ENCODE measurements at places on chromosomes 16 and 17. TPM values are rescaled to one million over a fixed set of nuclear protein-coding genes. Genes with fewer than 3 reads are reported as not detected.

CEMP1 gene
- 3.1 TPM for polyA plus RNA-seq

- no peak for DNase-seq
Measured at GRCh38 chr16:47109361-47109760, 34.4 kb downstream of the NETO2 start.

ADAD2 gene
- 1.1 TPM for polyA plus RNA-seq

- no peak for DNase-seq
Measured at GRCh38 chr16:27906883-27907282, 156.6 kb downstream of the GSG1L start.

- DNase-seq = no peak
Measured at GRCh38 chr17:29929006-29929532, 959 bp downstream of the SSH2 start.

SUPT4H1 gene
- polyA plus RNA-seq = 80.8 TPM

GRCh38 chr16:3485097-3485745, 10.1 kb downstream of the C16orf90 start:
- no peak for DNase-seq

DNA sequence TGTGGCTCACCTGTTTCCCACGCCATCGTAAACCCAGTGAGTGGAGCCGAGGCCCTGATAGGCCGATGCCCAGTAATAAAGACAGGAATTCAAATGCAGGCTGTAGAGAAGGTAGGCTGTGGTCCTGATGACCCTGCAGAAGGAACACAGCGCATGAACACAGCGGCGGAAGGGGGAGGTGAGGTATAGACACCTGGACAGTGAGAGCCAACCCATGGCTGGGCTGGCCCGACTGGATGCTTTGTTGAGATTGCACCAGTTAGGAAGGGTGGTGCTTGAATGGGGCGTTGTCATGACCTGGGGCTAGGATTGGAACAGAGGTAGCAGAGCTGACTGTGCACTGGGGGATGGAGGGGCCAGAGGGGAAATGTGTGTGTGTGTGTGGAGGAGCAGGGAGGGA, 59.2 kb downstream of the CNGB1 start:
- DNase-seq = no peak

GRCh38 chr17:11144358-11145233, 96.4 kb upstream of the SHISA6 start:
- no peak for DNase-seq

DNA sequence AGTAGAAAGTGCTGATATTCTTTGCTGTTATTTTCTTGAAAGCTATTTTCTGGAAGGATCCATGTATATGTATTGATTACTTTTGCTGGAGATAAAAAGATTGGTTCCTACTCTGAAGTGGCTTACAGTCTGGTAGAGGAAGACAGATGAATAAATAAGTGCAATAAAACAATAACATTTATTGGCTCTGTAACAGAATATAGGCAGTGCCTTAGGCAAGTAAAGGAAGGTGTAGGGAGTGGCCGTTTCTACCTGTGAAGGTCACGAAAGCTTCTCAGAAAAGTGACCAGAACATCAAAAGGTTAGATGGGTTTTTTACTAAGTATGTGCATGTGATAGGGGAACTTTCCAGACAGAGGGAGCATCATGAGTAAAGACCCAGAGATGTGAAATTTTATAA, 43.1 kb downstream of the COX10 start:
- DNase-seq = no peak

DNA sequence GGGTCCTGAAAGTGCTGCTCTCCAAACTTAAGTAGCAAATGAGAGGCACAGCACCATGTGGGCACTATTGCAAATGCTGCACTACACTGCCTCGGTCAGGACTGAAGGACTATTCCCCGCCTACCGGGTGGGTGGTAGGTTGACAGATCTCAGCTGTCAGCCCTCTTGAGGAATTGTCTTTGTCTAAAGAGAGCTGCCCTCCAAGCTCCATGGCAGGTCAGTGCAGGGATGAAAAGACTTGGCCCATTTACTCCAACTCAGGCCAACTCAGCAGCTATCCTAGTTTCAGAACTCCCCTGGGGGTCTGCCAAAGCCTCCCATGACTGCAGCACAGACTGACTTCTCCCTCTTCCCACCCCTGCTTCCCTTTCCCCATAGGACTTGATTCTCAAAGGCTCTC, 3.4 kb upstream of the PDZD9 start:
- no peak for DNase-seq

IGF2BP1 gene
- 9.7 TPM for polyA plus RNA-seq

GRCh38 chr17:39867880-39868553, at the start of gene ZPBP2:
Gene ZPBP2 (plus strand): TSS chr17:39868202. CDS start chr17:39868355, 153 bp downstream.
- no peak for DNase-seq

GRCh38 chr17:79925242-79925957, 86.2 kb upstream of the CBX4 start:
- peak; percentile 54 for DNase-seq

DNA sequence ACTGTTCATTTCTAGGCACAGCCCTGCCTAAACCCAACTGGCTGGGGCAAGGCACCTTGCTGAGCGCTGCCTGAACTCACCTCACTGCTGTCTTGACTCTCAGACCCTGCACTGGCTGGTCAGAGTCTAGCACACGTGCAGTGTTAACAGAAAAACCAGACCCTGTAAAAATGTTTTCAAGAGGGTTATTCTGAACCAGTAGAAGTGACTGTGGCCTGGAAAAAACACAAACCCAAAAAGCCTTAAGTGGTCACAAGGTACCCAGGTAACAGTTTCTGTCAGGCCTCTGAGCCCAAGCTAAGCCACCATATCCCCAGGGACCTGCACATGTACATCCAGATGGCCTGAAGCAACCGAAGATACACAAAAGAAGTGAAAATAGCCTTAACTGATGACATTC, 6.1 kb upstream of the EIF4A3 start:
- DNase-seq = no peak

- DNase-seq = no peak
Measured at GRCh38 chr17:44850612-44851011, 2.9 kb downstream of the HIGD1B start.

DNA sequence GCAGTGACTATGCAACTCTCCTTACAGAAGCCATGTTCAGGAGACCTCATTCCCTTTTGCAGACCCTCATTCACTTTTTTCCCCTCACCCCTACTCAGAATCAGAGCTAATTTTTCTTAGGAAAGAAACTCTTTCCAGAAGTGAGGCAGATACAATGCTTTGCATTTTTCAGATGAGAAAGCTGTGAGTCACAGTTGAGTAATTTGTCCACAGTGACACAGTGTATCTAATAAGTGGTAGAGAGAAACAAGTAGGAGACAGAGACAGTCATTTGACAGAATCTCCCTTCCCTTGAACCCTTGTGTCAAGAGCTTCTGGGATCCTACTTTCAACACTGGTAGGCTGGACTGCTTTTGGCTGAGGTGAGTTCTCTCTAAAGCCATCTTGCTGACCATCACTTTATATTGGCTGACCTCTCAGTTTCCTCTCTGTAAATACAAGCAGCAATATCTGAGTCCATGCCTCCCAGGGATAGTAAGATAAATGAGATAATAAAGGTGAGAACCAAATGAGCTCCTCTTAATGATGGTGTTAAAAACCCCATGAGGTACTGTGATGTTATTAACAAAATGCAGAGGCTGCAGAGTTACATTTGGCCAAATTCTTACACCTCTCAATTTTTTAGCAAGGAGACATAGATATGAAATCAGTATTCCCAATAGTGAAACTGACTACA, 130.8 kb downstream of the CA10 start:
- DNase-seq = no peak

GRCh38 chr16:65745-66144, 6.7 kb downstream of the RHBDF1 start:
- DNase-seq = no peak

GRCh38 chr16:88943131-88943664, 33.8 kb downstream of the CBFA2T3 start:
- no peak for DNase-seq

DNA sequence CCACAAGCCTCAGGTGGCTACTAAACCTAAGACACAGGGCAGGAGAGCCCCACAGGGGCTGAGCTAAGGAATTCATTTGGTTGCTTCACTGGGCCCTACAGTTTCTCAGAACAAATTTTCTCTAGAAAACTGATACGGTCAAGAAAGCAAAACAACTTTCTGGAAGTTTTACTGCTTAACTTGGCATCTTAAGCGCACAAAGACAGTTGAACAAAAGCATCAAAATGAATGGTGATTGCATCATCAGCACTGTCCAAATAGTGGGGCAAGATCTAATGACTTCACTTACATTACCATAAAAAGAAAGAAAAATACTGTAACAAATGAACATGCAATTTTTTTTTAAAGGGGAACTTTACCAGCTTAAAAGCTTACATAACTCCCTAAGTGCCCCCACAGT, 47.6 kb downstream of the XPO6 start:
- DNase-seq = no peak

DNA sequence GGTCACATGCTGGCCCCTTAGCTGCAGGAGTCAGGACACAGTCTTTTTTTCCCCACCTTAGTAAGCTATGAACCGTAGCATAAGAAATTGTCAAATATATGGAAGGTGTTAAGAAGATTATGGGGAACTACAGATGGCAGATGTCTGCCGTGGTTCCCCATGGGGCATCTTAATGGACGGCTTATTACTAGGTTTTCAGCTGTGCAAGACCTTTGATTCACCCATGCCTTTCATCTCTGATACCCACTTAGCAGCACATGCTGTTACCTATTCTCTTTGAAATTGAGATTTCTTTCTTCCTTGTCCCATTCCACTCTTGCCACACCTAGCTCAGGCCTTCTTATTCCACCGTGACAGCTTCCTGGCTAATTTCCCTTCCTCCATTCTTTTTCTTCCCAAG, 70.7 kb downstream of the RPTOR start:
- DNase-seq = no peak

OR1F1 gene
- not detected for polyA plus RNA-seq

DNA sequence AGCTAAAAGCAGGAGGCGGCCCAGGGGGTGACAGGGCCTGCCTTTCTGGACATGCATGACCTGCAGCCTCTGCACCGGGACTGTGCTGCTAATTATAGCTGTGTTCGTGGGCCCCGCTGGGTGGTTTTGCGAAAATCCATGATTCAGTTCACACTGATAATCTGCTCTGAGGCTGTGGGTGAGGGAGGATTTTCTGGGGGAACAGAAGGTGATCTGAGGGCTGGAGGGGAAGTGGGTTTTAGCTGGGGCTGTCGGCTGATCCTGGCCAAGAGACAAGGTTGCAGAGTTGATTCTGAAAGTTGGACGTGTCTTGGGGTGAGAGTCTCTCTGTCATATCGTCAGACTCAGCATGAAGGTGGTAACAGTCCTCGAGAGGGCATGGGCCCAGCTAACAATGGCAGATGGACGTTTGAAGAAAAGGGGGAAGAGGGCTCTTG, 187.5 kb upstream of the ZNF469 start:
- no peak for DNase-seq

DNA sequence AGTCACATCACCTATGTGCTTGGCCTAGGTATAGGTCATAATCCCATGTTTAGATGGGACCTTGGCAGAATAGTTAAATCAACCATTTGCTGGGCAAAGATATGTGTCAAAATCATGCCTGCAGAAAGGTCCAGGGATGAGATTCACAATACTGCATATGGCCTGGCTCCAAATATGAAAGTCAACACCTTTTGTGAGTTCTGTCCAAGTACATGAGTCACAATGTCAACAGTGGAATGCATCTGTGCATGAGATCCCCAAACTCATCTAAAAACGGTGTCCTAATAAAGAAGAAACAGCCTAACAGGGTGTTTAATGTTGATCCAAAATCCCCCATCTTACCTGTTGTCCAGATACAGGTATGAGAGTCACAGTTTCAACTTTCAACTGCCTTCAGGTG, 1847.5 kb downstream of the TP53TG3F start:
- DNase-seq = no peak

PMP22 gene
- 241 TPM for polyA plus RNA-seq

GRCh38 chr16:85153046-85153445, 40.8 kb upstream of the CIBAR2 start:
- DNase-seq = no peak

GRCh38 chr17:19702217-19702641, 14.2 kb downstream of the SLC47A2 start:
- DNase-seq = no peak

DNA sequence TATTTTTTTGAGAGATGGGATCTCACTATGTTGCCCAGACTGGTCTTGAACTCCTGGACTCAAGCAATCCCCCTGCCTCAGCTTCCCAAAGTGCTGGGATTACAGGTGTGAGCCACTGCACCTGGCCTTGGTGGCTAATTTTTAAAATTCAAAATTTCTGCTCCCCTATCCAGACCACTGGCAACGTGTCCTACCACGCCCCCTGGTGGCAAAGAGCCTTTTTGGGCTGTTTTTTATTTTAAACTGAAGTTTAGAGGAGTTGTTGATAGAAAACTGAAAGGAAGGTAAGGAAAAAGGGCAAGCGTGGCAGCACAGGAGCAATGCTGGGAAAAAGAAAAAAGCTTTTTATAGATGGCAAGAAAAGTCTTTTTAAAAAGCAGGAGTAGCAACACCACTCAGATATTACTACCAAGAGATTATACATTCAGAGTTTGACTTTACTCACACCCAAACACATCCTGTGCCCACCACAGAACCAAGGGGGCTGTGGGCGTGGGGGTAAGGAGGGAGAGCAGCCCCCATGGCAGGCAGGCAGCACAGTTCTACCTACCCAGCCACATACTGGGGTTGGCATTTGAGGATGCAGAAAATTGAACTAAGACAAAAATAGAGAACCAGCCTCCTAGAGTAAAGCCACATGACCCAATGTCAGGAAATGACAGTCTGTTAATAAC, 4.2 kb upstream of the MXRA7 start:
- DNase-seq = peak; percentile 78

DNA sequence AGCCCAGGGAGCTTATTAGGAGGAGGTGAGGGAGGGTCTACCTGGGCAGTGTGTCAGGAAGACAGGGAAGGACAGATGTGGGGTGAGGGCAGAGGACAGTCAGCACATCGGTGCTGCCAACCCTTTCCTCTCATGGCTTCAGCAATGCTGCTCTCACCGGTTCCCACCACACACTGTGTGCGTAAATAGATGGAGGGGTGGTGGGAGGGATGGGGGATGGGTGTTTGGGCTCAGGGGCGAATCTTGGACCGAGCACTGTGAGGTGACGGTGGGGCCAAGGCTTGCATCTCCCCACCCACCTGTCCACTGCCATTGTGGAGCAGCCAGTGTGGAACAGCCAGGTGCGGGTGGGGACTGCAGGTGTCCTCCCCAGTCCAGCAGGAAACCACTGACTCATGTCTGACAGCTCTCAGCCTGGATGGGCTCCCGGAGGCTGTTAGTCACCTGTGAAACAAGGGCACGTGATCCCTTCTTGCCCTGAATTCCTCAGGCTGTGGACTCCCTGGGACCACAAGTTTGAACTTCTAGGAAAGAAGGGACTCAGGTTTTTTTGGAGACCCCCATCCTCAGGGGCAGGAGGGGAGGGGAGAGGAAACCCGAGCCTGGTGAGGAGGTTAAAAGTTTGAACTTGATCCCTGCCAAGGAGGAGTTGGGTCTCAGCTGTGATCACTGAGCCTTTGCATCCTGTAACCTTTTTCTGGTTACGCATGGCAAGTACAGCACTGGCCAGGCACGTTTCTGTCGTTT, 42.7 kb upstream of the SMPD3 start:
- no peak for DNase-seq

GRCh38 chr17:75611851-75612429, 21.3 kb upstream of the SMIM5 start:
- DNase-seq = no peak

SEPTIN12 gene
- not detected for polyA plus RNA-seq

- DNase-seq = no peak
Measured at GRCh38 chr16:31025339-31025738, 8.0 kb upstream of the STX4 start.

- no peak for DNase-seq
Measured at GRCh38 chr16:65463652-65464260, 341.9 kb upstream of the CDH11 start.
